ENCODE measurements at places on chromosomes 3 and 15. TPM values are rescaled to one million over a fixed set of nuclear protein-coding genes. Genes with fewer than 3 reads are reported as not detected.

- H3K27me3 ChIP-seq, result no peaks in the 10 kb centered on the region
- no peak overlapping the region for H3K27ac ChIP-seq
- no peak overlapping the region for H3K4me3 ChIP-seq
- H3K4me1 ChIP-seq, result peaks cover 3% of the 10 kb centered on the region
- no peak for DNase-seq
- no peaks in the 10 kb centered on the region for H3K36me3 ChIP-seq
These were observed 194.3 kb downstream of the MAGI1 start for GRCh38 chr3:65844370-65844769.

DNA sequence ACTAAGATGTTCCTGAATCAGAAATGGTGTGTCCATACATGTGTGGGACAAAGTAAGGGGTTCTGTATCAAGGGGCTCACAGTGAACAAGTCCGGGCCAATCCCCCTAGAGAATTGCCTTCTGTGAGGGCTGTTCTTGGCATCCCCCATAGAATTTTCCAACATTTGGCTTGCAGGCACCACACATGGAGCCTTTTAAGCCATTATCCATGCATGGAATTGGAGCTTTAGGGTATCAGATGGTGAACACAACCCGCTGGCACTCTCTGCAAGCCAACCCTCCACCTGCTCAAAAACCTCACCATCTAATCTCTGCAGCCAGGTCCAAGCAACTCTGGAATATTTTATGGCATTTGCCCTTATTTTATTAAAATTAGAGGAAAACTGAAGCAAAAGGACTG is 278.7 kb downstream of the ERC2 start:
- no peak overlapping the region for H3K27ac ChIP-seq
- H3K4me1 ChIP-seq, result no peaks in the 10 kb centered on the region
- H3K4me3 ChIP-seq, result no peak overlapping the region
- no peaks in the 10 kb centered on the region for H3K27me3 ChIP-seq
- H3K36me3 ChIP-seq, result no peaks in the 10 kb centered on the region

- H3K27me3 ChIP-seq, result no peaks in the 10 kb centered on the region
- H3K4me1 ChIP-seq, result peaks cover 2% of the 10 kb centered on the region
- DNase-seq, result no peak
- no peaks in the 10 kb centered on the region for H3K36me3 ChIP-seq
- no peak overlapping the region for H3K4me3 ChIP-seq
These were observed 103.1 kb upstream of the TLE3 start for GRCh38 chr15:70200511-70201424.

DNA sequence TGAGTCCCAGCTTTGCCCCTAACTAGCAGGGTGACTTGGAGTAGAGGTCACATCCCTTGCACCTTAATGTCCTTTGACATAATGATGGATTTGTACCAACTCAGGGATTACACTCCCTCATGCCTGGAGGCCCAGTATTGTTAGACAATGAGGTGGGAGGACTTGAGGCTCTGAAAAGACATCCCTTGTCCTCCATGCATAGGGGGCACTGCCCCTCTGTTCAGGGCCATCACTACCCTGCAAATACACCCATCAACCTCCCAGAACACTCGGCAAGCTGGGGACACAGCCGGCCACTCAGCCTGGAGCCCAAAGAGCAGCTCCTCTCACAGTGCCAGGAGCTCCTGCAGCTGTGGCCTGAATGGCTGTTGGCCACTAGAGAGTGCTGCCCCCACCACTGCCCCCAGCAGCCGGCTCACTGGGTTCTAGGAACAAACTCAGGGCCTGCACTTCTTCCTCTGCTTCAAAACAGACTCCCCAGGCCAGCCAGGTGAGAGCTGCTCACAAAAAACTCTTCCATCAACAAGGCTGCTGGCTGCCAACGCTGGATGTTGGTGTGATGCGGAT is 90.2 kb downstream of the GABRB3 start:
- H3K4me1 ChIP-seq, result no peaks in the 10 kb centered on the region
- H3K36me3 ChIP-seq, result no peaks in the 10 kb centered on the region
- no peak overlapping the region for H3K27ac ChIP-seq
- H3K4me3 ChIP-seq, result no peak overlapping the region

Gene IQCF5
- total RNA-seq, result not detected

Gene ANKRD34C
- total RNA-seq, result 0.10 TPM

Gene MOBP
- total RNA-seq, result 0.72 TPM

DNA sequence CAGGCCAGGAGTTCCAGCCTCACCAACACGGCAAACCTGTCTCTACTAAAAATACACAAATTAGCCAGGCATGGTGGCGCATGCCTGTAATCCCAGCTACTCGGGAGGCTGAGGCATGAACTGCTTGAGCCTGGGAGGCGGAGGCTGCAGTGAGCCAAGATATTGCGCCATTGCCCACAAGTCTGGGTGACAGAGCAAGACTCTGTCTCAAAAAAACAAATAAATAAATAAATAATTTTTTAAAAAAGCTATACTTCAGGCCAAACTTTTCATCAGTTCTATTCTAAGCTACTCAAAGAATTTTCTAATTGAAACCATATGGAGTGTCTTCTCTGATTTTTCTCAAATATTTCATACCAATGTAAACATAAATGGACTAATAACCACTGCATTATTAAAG is 43.5 kb downstream of the PHC3 start:
- peaks cover 2% of the 10 kb centered on the region for H3K4me1 ChIP-seq
- no peak overlapping the region for H3K27ac ChIP-seq
- no peaks in the 10 kb centered on the region for H3K27me3 ChIP-seq

GRCh38 chr3:151561878-151562277 is 101.0 kb upstream of the IGSF10 start:
- no peak overlapping the region for H3K4me3 ChIP-seq
- H3K27ac ChIP-seq, result no peak overlapping the region
- H3K36me3 ChIP-seq, result no peaks in the 10 kb centered on the region
- H3K4me1 ChIP-seq, result no peaks in the 10 kb centered on the region
- no peaks in the 10 kb centered on the region for H3K27me3 ChIP-seq
- DNase-seq, result no peak

DNA sequence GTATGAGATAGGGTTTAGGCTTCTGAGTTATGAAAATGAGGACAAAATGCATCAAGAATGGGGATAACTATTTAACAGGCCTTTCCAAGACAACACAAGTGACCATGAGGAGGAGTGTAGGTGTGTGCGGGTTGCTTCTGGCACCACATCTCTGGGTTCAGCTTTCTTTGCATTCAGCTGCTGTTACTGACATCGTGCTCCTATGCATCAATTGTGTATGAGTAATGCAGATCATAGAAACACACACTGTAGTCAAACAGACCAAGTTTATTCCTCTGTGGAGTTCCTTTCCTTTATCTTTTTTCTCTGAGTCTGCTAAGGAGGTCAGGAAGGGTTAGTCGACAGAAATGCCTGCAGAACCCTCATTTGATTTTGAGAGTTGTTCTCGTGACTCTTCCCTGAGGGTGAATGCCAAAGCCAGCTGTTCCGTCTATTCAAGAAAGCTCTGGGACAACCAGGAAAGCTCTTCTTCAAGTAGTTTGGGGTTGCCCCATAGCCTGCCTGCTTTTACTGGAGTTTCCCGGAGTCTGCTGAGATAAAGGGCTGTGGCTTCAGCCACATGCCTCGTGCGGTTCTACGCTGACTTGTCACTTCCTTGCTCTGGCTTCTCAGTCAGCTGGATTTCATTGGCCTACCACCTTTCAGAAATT is 136.7 kb upstream of the TLE3 start:
- no peak for DNase-seq
- H3K36me3 ChIP-seq, result no peaks in the 10 kb centered on the region
- H3K4me3 ChIP-seq, result no peak overlapping the region
- no peak overlapping the region for H3K27ac ChIP-seq
- no peaks in the 10 kb centered on the region for H3K27me3 ChIP-seq
- no peaks in the 10 kb centered on the region for H3K4me1 ChIP-seq

- no peak overlapping the region for H3K27ac ChIP-seq
- DNase-seq, result no peak
- no peaks in the 10 kb centered on the region for H3K36me3 ChIP-seq
- H3K4me3 ChIP-seq, result no peak overlapping the region
- no peaks in the 10 kb centered on the region for H3K27me3 ChIP-seq
- no peaks in the 10 kb centered on the region for H3K4me1 ChIP-seq
These were observed 145.8 kb downstream of the TPRA1 start for GRCh38 chr3:127444761-127445160.

GRCh38 chr3:142355692-142356091 is 92.1 kb downstream of the XRN1 start:
- no peaks in the 10 kb centered on the region for H3K27me3 ChIP-seq
- no peak overlapping the region for H3K4me3 ChIP-seq
- H3K36me3 ChIP-seq, result no peaks in the 10 kb centered on the region
- no peak overlapping the region for H3K27ac ChIP-seq

- no peak overlapping the region for H3K4me3 ChIP-seq
- no peaks in the 10 kb centered on the region for H3K36me3 ChIP-seq
- no peak overlapping the region for H3K27ac ChIP-seq
- no peaks in the 10 kb centered on the region for H3K27me3 ChIP-seq
- H3K4me1 ChIP-seq, result peaks cover 8% of the 10 kb centered on the region
These were observed 39.8 kb downstream of the IDH2 start for GRCh38 chr15:90062462-90062932.

DNA sequence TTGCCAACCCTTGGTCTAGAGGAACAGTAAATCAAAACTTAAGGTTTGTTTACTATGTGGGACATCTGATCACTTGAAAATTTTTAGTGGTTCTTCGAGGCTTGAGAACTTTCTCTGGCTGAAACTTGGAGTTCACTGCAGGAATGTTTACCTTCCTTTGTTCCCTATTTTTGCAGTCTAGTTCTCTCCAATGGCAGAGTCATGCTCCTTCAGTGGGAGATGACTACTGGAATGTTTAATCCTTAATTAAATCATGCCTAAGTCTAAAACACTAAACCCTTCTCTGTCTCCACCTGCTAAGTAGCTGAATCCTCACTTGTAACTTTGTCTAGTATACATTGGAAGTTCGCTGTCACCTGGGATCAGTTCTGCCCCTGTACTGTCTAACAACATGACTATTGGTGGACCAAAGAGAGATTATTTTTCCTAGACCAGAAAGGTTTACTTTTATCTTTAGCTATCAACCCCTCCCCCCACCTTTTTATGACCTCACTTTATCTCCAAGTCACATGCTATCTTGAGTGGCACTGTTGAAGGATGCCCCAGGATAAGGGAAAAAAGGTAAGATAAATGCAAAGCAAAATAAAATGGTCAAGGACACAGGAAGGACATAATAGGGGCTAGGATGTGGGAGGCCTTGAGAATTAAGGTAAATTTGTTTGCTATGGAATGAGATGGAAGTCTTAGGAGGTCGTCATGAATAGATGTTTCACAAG is 1.2 kb upstream of the ZNF609 start:
- no peak overlapping the region for H3K4me3 ChIP-seq
- DNase-seq, result no peak
- peaks cover 12% of the 10 kb centered on the region for H3K4me1 ChIP-seq
- no peaks in the 10 kb centered on the region for H3K27me3 ChIP-seq

Gene MAGI1
- total RNA-seq, result 6.9 TPM

Gene KBTBD13
- not detected for total RNA-seq

- no peak overlapping the region for H3K27ac ChIP-seq
- H3K36me3 ChIP-seq, result no peaks in the 10 kb centered on the region
- H3K27me3 ChIP-seq, result no peaks in the 10 kb centered on the region
- no peak overlapping the region for H3K4me3 ChIP-seq
- H3K4me1 ChIP-seq, result no peaks in the 10 kb centered on the region
These were observed 67.8 kb downstream of the FMN1 start for GRCh38 chr15:33126559-33127290.

GRCh38 chr3:190566043-190566933 is 52.4 kb downstream of the IL1RAP start:
- peak; percentile 20 for DNase-seq
- H3K27me3 ChIP-seq, result no peaks in the 10 kb centered on the region
- no peaks in the 10 kb centered on the region for H3K4me1 ChIP-seq

Gene GRK7
- not detected for total RNA-seq

DNA sequence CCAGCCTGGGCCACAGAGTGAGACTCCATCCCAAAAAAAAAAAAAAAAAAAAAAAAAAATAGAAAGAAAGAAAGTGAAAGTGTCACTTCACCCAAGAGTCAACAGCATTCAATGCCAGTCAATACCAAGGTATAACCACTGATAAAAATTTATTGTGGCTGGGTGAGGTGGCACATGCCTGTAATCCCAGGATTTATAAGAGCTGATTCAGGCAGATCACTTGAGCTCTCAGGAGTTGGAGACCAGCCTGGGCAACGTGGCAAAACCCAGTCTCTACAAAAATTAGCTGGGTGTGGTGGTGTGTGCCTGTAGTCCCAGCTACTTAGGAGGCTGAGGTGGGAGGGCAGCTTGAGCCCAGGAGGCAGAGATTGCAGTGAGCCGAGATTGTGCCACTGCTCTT is 46.5 kb upstream of the PIK3CB start:
- no peaks in the 10 kb centered on the region for H3K4me1 ChIP-seq
- no peak overlapping the region for H3K27ac ChIP-seq
- H3K27me3 ChIP-seq, result no peaks in the 10 kb centered on the region
- no peak for DNase-seq

Gene CD200
- 9.6 TPM for total RNA-seq

- H3K27me3 ChIP-seq, result no peaks in the 10 kb centered on the region
- H3K27ac ChIP-seq, result no peak overlapping the region
- H3K4me1 ChIP-seq, result no peaks in the 10 kb centered on the region
- DNase-seq, result no peak
- no peaks in the 10 kb centered on the region for H3K36me3 ChIP-seq
These were observed 10.8 kb downstream of the ASB14 start for GRCh38 chr3:57281715-57282114.

GRCh38 chr15:47349179-47349578 is 368.1 kb upstream of the SEMA6D start:
- no peak overlapping the region for H3K27ac ChIP-seq
- no peaks in the 10 kb centered on the region for H3K36me3 ChIP-seq
- DNase-seq, result no peak
- no peak overlapping the region for H3K4me3 ChIP-seq
- H3K4me1 ChIP-seq, result no peaks in the 10 kb centered on the region

DNA sequence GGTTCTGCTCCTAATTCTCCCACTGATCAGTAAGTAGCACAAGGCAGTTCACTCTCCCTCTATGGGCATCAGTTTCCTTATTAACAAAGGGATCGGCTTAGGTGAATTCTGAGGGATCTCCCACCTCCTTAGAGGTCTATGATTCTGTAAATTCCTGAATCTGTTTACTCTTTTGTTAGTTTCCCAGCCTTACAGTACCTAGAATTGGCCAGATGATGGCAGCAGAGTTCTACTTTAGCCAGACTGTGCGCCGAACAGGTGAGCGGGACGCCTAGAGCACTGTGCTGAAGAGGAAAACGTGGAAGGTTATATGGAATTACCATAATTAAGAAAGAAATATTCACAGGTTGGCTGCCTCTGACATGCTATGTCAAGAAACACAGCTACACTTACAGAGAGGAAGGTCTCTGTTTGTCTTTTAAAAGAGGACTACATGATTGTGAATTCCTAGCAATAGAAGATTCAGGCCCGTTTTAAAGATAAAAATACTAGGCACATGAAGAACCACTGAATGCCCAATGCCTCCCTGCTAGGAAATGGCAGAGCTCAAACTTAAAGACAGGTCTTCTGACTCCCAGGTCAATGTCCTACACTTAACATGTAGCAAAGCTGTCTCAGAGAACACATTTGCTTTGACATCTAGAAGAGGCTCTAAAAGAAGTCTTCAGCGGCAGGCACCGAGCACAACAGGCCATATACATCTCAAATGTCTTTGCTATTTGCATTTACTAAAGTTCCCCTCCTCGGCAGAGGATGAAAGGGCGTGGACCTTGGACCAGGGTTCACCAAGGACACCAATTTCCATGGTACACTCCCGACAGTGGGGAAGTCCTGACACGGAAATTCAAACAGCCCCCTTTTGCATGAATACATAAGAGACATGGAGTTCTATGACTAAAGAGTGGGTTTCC is 259.9 kb downstream of the FGF12 start:
- no peak overlapping the region for H3K27ac ChIP-seq
- H3K4me1 ChIP-seq, result no peaks in the 10 kb centered on the region
- H3K4me3 ChIP-seq, result no peak overlapping the region

Measured in ovary (tissue), 10 donors.